ENCODE measurements at places on chromosomes 3 and 15.

DNA sequence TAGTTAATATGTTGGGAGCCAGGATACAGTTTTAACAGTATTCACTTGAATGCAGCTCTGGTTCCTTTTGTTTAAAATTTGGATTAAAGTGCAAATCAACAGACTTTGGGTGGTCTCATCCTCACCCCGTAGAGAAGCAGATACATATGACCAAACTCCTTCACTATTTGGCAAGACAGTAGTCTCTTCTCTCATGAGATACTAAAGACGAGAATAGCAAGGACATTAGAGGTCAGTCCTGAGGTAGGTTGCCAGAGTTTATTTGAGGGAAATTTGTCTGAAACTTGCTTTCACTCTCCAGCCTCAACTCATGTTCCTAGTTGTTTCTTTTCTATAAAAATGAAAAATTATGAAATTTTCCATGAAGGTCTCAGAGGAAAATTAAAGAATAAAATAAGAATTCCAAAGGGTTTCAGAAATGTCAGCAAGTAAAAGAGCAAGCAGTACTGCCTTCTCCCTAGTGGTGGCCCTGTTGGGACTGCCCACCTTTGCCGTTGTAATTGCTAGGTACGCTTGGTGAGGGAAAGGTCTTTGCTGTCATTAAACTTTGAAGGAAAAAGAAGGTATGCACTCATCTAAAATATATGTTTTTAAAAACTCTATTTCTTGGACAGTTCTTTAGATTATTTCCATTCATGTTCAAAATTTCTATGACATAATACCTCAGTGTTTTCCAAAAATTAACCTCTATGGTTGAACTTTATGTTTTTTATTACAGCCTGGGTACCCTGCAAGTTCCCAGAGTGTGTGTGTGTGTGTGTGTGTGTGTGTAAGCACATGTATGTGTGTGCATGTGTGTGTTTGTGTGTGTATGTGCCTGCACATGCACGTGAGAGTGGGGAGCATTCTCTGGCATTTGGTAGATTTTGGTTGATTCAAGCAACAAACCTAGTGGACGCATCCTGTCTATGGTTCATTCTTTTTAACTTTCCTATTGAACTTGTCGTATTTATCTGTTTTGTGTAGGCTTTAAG is 111.4 kb downstream of the CMSS1 start:
- DNase-seq = no peak

- no peak for DNase-seq
Measured at GRCh38 chr15:43208052-43209002, 12.5 kb downstream of the EPB42 start.

GRCh38 chr15:65106011-65106590 is 8.9 kb downstream of the UBAP1L start:
- no peak for DNase-seq

GRCh38 chr15:86837294-86838061 is 757.8 kb downstream of the AGBL1 start:
- no peak for DNase-seq

- DNase-seq = no peak
Measured at GRCh38 chr3:47007482-47008233, 28.2 kb downstream of the NBEAL2 start.

DNA sequence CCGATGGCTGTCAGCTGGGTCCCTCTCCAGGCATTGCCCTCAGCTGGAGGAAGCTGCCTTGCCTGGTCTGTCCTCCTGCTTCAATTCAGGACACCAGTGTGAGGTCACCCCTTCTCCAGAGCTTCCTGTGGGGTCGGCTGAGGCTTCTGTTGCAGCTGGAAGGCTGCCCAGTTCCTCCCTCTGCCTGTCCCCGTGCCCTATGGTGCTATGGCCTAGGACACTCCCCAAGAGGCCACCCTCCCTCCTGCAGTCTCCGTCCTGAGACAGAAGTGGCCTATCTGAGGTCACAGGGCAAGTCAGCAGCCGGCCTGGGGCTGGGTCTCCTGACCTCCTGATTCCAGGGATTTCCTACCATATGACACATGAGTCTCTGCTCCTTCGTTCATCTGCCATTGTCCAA is 57.9 kb downstream of the RASGRF1 start:
- DNase-seq = no peak

GRCh38 chr3:43015572-43015971 is 36.5 kb downstream of the GASK1A start:
- no peak for DNase-seq

- DNase-seq = no peak
Measured at GRCh38 chr15:83716605-83717004, 62.7 kb downstream of the ADAMTSL3 start.

GRCh38 chr3:44436181-44436580 is 41.3 kb downstream of the ZNF445 start:
- no peak for DNase-seq

DNA sequence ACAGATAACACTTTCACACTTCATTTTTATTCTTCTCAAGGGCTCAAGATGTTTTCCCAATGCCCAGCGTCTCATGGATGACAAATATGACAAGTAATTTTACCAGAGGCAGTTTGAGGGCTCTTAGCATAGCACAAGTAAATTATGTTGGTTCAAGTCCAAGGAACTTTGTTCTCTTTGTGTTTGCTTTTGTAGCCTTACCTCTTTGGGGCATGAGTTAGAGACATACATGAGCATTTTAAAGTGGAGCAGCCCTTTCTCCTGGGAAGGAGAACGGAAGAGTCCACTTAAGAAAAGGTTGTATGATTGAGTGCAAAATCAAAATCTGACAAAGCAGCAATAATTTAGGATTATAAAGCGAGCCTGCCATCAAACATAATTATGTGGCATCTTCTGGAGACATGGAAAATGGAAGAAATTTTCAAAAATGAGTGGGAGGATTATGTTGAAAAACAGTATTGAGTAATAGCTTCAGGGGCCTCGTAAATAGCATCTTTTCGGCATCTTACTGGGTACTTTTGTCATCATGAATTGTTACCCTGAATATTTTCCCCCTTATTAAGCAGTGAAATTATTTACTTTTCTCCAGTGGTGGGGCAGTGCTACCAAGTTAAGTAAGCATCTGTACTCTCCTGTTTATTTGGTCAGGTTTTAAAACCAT is 65.9 kb downstream of the PGPEP1L start:
- DNase-seq = no peak

DNA sequence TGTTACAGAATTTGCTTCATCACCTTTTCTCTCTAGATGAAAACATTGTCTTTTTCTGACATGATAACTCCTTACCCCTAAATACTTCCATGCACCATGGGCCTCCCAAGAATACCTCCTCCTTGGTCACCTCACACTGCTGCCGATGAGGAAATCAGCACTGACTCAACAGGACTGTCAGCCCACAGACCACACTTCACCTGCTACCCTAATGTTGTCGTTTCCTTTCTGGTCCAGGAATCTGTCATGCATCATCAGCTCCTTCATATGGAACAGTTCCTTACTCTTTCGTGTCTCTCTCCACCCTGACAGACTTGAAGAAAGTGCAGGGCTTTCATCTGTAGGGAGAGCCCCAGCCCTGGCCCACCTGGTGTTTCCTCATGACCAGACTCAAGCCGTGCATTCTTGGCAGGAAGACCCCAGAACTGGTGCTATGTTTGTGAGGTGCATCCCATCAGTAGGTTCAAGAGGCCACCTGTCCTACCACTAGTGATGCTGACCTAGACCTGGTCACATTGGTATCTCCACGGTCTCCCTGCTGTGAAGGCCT is 41.1 kb upstream of the PLXNA1 start:
- DNase-seq = no peak

- no peak for DNase-seq
Measured at GRCh38 chr3:165193366-165194254, 2.6 kb downstream of the SLITRK3 start.

DNA sequence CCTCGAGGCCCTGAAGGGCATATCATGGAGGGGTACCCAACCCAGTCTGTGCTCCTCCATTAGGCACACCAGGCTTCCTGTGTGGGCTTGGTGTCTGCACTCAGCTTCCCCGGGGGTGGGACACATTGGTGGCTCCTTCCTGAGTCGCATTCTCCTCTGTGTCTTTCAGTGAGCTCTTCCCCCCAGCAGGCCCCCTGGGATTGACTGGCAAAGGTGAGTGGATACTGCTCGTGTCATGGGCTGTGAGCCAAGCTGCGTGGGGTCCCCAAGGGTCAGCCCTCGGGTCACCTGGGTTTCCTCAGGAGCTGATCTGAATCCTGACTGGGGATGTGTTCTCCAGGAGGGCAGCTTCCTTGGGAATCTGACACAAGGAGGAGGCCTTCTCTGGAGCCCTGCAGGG is 231.0 kb downstream of the SNRPN start:
- no peak for DNase-seq
